Head of caudate nucleus (tissue), 42 donors: ENCODE measurements at places on chromosomes 5 and 9.
A peak's percentile ranks its signal among the peaks of the same experiment; 100 is the strongest.

DNA sequence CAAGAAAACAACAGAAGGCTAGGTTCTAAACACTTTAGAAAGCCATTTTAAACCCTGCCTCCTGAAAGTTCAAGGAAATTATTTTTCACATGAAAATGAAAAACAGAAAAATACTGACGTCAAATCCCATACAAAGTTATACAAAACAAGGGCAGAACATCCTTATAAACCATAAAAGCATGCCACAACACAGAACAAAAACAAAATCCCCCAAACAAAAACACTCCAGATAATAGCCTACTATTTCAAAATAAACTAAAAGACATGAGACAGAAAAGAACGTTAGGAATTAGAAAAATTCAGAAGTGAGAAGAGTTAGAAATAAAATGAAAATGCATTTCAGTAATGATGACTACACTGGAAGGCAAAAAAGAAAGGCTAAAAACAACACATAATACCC lies 173.6 kb downstream of the DCP2 start:
- no peak for DNase-seq

DNA sequence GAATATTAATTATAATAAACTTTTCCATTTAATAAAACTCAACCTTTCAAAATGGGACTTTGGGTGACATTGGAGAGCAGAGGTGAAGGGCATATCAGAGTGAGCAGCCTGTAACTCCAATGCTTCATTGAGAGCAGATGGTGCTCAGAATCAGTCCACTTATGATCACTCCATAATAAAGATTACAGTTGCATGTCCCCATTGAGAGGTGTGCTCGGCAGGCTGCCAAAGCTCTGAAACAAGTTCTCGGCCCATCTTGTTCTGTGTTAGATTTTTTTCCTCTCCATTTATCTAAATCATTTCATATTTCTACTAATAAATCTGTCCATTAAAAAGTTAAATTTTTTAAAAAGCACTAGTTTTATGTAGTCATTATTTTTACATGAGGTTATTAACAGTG lies 1786.4 kb upstream of the WWC1 start:
- DNase-seq = no peak

GRCh38 chr9:129282272-129282671 lies 104.2 kb upstream of the IER5L start:
- DNase-seq = no peak

- DNase-seq = no peak
Measured at GRCh38 chr9:120886490-120886967, 9.5 kb upstream of the PHF19 start.

GRCh38 chr5:143119291-143119769 lies 284.2 kb downstream of the NR3C1 start:
- DNase-seq = no peak

GRCh38 chr5:78985116-78985724 lies at the start of gene ARSB:
TSS of gene ARSB (minus strand) at chr5:78985310. CDS start at chr5:78985248, 62 bp downstream.
- peak; percentile 77 for DNase-seq

GRCh38 chr9:117050007-117050406 lies 362.9 kb downstream of the TRIM32 start:
- no peak for DNase-seq

GRCh38 chr5:50978924-50979323 lies 312.5 kb downstream of the PARP8 start:
- no peak for DNase-seq

- no peak for DNase-seq
Measured at GRCh38 chr5:74822288-74822687, 43.9 kb downstream of the FAM169A start.

- no peak for DNase-seq
Measured at GRCh38 chr9:98627296-98627695, 81.4 kb downstream of the GABBR2 start.

DNA sequence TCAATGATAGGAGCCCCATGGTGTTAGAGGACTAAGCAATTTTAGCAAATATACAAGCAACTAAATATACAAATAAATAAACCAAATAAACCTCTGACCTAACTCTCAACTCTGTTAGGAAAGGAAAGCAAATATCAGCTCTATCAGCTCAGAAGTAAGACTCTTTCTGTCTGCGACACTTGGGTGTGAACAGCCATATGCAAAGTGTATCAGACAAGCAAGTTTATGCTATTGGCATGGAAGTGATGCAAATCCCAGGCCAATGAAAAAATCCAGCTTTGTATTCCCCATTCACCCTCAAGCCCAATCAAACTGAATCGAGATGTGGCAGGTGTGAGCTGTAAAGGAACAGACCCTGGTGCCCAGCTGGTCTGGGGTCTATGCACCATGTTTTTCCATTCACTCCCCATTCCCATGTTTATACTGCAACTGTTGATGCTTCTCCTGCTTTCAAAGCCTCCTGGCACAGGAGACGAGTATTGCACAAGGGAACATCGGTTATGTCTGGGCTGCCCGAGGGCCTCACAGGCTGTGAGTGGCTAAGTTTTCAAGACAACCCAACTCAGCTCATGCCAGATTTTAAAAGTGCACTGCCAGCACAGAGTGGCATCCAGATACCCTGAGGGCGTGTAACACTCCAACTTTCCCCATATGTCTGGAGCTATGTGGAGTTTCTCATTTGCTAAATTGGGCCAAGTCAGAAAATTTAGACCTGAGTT lies 73.1 kb downstream of the FEM1C start:
- no peak for DNase-seq

- DNase-seq = no peak
Measured at GRCh38 chr5:132776938-132777208, 166 bp downstream of the SEPTIN8 start.

DNA sequence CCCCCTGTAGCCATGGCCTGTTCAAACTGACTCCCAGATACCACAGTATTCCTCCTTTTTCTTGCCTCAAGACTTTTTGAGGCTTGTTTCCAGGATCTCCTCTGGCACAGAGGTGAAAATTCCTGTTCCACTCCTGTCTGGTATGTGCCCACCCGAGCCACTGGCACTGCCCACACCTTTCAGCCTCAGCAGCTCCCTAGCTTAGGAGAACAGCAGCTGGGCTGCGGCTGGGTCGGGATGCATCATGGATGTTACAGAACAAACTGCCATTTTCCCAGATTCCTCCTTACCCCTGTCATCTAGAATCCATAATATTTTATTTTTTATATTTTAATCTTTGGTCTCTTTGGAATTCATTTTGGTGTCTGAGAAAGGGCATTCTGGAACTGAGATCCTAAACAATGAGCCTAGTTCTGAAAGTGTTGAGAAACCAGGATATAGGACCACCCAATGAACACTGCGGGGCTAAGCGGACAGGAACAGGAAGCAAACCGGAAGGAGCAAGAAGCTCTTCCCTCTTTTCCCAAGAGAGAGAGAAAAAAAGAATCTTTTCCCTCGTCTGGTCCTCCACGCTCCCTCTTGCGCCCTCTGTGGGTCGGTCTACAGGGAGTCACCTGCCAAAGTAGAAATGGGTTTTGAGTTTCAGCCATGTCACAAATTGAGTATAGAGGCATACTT lies 12.5 kb downstream of the OR2S2 start:
- DNase-seq = peak; percentile 84

- DNase-seq = peak; percentile 28
Measured at GRCh38 chr9:105385381-105385985, 62.4 kb upstream of the FSD1L start.

GRCh38 chr9:87346061-87346665 lies 151.5 kb upstream of the DAPK1 start:
- DNase-seq = peak; percentile 84

- DNase-seq = no peak
Measured at GRCh38 chr5:91712718-91713117, 329.6 kb upstream of the ARRDC3 start.

- DNase-seq = peak; percentile 27
Measured at GRCh38 chr5:35089334-35090314, 41.9 kb upstream of the AGXT2 start.
